Activated naive CD4-positive, alpha-beta T cell treated with anti-CD3 and anti-CD28 coated beads, Interleukin-2, amount 10 ng/mL, durations not matched to agents 5 hours and 36 hours (primary cell): ENCODE measurements at places on chromosomes 3 and 15. TPM values are rescaled to one million over a fixed set of nuclear protein-coding genes. Genes with fewer than 3 reads are reported as not detected.

Gene WDR72
- not detected for total RNA-seq

Gene STRC
- total RNA-seq, result 0.36 TPM

Gene NEO1
- total RNA-seq, result 2.1 TPM

Gene ALDH1L1
- total RNA-seq, result not detected

Gene PLA1A
- total RNA-seq, result not detected

Gene ENTPD3
- total RNA-seq, result not detected

Gene ACAN
- total RNA-seq, result not detected

Gene UMPS
- total RNA-seq, result 27.3 TPM

Gene SV2B
- 0.18 TPM for total RNA-seq

Gene SKOR1
- total RNA-seq, result 0.36 TPM

Gene ITIH1
- total RNA-seq, result not detected

Gene CAV3
- not detected for total RNA-seq

Gene GHSR
- total RNA-seq, result not detected

Gene ZNF662
- total RNA-seq, result 0.87 TPM

Gene XCR1
- not detected for total RNA-seq

Gene IQCF5
- total RNA-seq, result not detected

Gene SAMD7
- total RNA-seq, result not detected

Gene NPAP1
- not detected for total RNA-seq

Gene ITGA11
- total RNA-seq, result 1.2 TPM

Gene MOBP
- not detected for total RNA-seq

Gene CERS3
- 0.91 TPM for total RNA-seq
